ENCODE measurements at places on chromosomes 6 and 20. TPM values are rescaled to one million over a fixed set of nuclear protein-coding genes. Genes with fewer than 3 reads are reported as not detected.

GRCh38 chr6:134752445-134752844 lies 197.5 kb downstream of the ALDH8A1 start:
- H3K27me3 ChIP-seq: no peaks in the 10 kb centered on the region
- no peaks in the 10 kb centered on the region for H3K4me1 ChIP-seq
- DNase-seq: no peak
- H3K36me3 ChIP-seq: no peaks in the 10 kb centered on the region
- H3K27ac ChIP-seq: no peak overlapping the region

- H3K27me3 ChIP-seq: no peaks in the 10 kb centered on the region
- no peaks in the 10 kb centered on the region for H3K36me3 ChIP-seq
- H3K4me3 ChIP-seq: no peak overlapping the region
- H3K27ac ChIP-seq: no peak overlapping the region
- DNase-seq: no peak
Measured at GRCh38 chr6:125797886-125798444, 7.2 kb downstream of the NCOA7 start.

DNA sequence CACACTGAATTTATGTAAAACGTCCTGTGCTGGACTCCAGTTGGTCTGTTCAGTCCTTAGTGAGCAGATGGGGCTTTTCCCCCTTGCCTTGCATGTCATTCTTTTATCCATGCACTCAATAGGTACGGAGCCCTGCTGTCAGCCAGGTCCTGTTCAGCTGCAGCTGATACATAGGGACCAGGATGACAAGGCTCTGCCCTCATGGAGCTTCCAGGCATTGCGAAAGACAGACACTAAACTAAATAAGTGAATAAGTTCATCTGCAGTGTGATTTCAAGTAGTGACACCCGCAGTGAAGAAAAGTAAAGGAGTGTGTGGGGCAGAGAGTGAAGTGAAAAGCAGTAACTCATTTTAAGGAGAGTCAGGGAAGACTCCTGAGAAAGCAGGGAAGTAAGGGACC lies 324.2 kb downstream of the NRN1 start:
- H3K27ac ChIP-seq: no peak overlapping the region
- H3K36me3 ChIP-seq: no peaks in the 10 kb centered on the region
- no peak for DNase-seq
- no peak overlapping the region for H3K4me3 ChIP-seq
- H3K27me3 ChIP-seq: no peaks in the 10 kb centered on the region

DNA sequence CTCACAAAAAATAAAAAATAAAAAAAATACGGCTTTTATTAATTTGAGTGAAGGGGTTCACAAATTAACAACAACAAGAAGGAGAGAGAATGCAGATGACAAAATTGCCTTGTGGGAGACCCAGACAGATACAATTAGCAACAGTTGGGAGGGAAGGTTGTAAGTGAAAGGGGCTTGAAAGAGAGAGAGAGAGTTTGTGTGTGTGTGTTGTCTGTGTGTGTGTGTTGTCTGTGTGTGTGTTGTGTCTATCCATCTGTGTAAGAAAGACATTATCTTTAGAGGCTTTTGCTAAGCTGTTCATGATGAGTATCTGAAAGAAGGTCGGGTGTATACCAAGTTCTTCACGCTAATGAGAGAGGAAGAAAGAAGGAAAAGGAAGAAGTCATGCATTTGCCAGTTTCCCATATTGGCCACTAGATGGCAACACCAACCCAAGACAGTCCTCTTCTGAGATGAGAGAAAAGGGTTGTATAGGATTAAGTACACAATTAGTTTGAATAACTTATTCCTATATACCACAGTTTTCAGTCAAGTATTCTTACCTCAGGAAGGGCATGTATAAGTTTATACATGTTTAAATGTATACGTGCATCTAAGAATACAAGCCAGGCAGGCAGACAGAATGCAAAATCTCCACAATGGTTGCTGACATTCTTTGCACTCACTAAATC lies 63.7 kb upstream of the CD2AP start:
- DNase-seq: no peak
- H3K4me1 ChIP-seq: no peaks in the 10 kb centered on the region

DNA sequence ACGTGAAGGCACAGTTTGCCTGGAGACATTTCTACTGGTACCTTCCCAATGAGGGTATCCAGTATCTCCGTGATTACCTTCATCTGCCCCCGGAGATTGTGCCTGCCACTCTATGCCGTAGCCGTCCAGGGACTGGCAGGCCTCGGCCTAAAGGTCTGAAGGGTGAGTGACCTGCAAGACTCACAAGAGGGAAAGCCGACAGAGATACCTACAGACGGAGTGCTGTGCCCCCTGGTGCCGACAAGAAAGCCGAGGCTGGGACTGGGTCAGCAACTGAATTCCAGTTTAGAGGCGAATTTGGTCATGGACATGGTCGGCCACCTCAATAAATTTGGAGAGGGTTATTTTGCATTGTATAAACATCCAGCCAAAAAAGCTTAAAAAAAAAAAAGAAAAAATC lies 420.3 kb upstream of the FLRT3 start:
- no peaks in the 10 kb centered on the region for H3K4me1 ChIP-seq
- no peaks in the 10 kb centered on the region for H3K36me3 ChIP-seq

The SIM1 gene
- 0.14 TPM for total RNA-seq

The AGPAT4 gene
- total RNA-seq: 61.1 TPM

The CAPN11 gene
- 0.31 TPM for total RNA-seq
